Suprapubic skin (tissue), 4 donors: ENCODE measurements at places on chromosomes 6 and 20. TPM values are rescaled to one million over a fixed set of nuclear protein-coding genes. Genes with fewer than 3 reads are reported as not detected.
A peak's percentile ranks its signal among the peaks of the same experiment; 100 is the strongest.

DNA sequence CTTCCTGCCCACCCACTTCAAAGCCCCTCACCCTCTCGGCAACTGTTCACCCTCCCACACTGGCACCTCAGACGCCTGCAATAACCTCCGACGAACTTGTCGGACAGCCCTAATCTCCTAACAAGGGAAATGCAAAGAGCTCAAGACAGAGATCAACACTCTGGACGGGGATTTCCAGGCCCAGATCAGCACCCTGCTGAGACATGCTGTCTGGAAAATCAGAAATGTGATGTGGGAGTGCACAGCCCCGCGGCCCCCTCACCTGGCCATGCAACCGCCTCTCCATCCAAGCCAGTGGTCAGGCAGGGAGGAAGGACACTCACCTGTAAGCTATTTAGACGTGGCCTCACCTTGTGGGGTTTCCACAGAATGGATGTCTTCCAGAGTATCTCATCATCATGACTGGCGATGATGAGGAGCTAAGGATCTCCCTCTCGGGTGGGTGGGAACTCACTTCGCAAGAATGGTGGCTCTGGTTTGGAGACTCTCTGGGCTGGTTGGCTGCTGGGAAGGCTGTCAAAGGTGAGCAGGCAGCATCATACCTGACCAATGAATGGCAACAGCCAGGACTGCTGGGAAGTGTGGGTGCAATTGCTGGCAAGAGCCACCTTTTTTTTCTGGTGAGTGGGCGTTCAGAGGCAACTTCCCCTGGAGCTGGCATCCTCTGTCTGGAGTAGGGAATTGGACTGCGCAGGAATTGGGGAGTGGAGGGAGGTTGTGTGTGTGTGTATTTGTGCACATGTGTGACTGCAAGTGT, 28.1 kb upstream of the ADTRP start:
- DNase-seq, result no peak

DNA sequence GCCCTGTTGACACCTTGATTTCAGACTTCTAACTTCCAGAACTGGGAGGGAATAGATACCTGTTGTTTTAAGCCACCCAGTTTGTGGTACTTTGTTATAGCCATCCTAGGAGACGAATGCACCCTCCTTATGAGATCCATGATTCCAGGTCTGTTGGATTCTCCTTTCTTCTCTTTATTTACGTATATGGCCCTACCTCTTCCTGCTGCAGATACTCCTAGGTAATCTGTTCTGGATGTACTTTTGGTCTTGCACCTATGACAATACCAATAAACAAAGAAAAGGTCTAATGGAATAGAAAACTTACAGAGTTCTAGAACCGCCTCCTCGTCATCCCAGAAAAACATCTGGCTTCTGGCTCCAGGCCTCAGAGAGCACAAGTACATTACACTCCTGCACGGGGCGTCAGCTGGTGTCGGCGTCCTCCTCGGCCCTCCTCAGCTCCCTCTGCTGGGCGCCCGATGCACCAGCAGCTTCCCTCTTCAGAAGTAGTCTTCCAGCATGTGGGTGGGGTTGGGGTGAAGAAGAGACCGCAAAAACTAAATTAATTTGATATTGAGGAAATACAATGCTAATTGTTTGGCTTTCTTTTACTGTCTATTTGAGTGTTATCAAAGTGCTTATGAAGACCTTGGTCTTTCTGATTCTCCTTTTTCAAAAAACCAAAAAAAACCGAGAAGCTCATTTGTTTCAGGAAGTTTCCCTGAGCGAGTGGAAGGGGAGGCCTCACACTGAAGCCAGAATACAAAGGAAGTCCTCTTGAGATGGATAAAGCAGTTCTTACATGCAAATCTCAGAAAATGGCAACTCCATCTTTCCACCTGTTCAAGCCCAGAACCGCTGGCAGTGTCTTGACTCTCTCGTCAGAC, 9.7 kb upstream of the ATXN1 start:
- peak; percentile 94 for DNase-seq

DNA sequence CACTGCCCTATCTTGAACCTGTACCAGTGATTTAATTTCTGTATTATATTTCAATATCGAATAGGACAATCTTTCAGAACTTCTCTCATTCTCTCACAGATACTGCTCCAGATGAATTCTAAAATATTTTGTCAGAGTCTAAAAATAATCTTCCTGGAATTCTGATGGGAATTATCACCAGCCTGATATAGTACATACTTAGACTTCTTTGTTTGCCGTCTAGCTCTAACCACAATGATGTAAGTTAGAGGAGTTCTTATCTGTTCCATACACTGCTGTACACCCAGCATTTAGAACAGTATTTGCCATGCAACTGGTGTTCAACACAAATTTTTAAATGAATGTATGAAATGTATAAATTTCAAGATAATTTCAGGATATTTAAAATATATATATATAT, 1.3 kb upstream of the HUS1B start:
- DNase-seq, result no peak

DNA sequence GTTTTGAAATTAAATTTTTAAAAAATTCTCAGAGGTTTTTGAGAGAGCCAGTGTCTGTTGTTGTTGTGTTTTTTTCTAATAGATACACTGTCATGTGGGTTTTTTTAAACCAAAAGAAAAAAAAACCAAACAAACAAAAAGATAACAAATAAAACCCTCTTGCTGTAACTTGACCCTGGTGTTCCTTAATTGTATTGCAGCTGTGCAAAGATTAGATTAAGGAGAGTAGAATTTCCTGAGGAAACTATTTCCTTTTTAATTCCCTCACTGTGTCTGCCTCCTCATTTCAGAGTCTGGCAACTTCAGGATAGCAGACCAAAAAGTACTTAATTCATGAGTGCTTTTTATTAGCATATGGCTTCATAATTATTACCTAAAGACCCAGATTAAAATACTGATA, 281.9 kb downstream of the EPM2A start:
- no peak for DNase-seq

DNA sequence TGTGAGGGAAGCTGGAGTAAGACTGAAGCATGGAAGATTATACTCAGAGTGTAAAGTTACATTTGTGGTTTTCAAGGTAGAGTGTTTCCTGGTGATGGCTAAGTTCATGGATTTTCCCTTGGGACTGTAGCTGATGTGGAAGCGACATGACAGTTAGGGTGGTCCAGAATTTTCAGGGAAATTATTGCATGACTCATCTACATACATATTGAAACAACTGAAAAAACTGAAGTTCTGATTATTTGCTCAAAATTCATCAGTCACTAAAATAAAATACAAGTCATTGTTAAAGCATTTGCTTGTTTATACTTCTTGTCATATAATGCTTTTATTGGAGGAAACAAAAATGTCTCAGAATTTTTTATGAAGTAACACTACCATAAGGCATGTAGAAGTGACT, 700.0 kb downstream of the RFPL4B start:
- DNase-seq, result no peak

- no peak for DNase-seq
Observed at GRCh38 chr6:108222504-108222903, 38.3 kb downstream of the SNX3 start.

DNA sequence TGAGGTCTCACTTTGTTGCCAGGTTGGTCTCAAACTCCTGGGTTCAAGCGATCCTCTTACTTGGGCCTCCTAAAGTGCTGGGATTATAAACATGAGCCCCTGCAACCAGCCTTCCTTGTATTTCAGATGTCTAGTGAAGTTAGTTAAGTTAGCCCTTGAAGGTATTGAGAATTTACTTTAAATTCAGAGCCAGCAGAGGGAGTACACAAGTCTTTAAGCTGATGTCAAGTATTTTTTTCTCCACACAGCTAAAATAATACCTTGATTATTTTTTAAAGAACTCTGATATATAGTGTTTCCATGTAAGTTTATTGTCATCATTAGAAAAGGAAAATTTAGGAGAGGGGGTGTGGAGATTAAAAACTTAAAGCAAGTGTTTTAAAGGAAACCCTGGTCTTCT, 9.8 kb downstream of the FOXO3 start:
- no peak for DNase-seq

DNA sequence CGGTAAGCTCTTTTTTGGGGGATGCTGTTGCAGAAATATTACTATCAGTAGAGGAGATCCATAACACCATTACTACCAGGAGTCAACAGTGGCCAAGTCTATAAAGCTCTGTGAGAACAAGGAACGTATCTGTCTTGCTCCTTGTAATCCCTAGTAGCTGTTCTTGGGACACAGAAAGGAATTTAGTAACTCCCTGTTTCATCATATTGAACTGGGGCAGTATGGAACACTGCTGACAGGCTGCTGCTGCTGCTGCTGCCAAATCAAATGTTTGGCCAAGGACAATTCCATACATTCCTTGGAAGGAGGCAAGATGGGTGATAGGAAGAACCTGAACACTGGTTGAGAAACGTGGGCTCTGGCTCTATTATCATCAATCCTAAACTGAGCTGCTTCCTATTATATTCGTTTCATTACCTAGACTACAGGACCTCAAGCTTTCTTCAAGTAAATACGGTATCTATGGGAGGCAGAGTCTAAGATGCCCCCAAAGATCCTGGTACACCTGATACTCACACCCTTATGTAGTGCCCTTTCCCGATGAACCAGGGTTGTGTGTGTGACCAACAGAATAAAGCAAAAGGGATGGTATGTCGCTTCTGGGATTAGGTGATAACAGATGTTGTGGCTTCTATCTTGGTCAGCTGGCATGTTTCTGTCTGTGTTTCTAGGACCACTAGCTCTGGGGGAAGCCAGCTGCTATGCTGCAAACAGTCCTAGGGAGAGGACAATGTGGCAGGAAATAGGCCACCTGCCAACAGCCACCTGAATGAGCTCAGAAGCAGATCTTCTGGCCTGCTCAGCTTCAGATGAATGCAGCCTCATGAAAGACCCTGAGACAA, 39.5 kb downstream of the ELOVL5 start:
- no peak for DNase-seq

DNA sequence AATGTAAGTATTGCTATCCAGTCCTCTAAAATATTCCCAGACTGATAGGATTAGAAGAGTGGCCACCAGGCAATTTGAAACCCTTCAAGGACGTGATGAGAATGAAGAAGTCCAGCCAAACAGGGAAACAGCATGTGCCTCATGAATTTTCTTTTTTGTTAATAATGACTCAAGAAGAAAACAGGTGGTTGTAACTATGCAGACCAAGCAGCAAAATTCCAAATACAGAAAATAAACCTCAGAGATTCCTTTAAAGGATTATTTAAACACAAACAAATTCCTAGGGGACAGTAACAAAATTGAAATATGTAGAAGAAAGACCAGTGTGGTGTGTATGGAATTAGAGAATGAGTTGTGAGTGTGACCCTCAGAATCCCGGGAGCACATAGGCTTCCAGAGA, 239.2 kb downstream of the KCNQ5 start:
- DNase-seq, result no peak

- DNase-seq, result no peak
Observed at GRCh38 chr6:82909551-82909950, 156.1 kb downstream of the UBE3D start.

DNA sequence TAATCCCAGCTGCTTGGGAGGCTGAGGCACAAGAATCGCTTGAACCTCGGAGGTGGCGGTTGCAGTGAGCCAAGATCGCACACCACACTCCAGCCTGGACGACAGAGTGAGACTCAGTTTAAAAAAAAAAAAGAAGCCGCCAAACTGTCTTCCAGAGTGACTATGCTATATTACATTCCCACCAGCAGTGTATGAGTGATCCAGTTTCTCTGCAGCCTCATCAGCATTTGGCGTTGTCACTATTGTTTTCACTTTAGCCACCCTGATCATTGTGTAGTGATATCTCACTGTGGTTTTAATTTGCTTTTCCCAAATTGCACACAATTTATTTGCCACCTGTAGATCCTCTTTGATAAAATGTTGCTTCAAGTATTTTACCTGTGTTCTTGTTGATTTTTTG, 6.0 kb upstream of the AKAP12 start:
- no peak for DNase-seq

DNA sequence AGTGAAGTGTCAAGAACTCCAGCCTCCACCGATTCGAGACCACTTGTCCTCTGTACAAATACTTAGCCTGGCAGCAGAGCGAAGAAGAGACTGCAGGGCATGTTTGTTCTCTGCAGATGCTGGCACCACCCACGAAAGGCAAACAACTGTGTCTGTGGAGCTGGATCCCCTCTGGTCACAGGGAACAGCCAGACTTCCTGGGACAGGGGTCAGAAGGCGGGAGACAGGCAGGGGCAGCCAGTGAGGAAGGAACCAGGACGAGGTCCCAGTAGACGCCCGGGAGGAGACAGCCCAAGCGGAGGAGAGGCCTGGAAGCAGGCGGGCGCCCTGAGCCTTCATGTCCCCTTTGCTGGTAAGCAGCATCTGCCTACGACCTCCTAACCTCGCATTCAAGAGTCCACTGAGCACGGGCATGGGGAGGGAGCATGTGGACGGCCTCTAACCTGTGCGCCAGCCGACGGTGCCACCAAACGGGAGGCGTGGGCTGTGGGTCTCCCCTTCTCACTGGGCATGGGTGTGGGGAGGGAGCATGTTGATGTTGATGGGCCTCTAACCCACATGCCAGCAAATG, 265.5 kb downstream of the DLL1 start:
- peak; percentile 69 for DNase-seq

The NMBR gene
- not detected for total RNA-seq

The JPH2 gene
- 3.8 TPM for total RNA-seq

The DNAH8 gene
- total RNA-seq, result not detected

The OR10C1 gene
- total RNA-seq, result not detected

The HM13 gene
- total RNA-seq, result 54.9 TPM

The FAM184A gene
- 6.8 TPM for total RNA-seq

The BIRC7 gene
- total RNA-seq, result 0.49 TPM

The TBXT gene
- not detected for total RNA-seq

The APOM gene
- total RNA-seq, result 8.3 TPM

The PGC gene
- not detected for total RNA-seq
